CD4-positive, alpha-beta T cell treated with Interleukin-17A for 1 hour (primary cell): ENCODE measurements at places on chromosomes 13 and 19.

- no peak for DNase-seq
These were observed 72.6 kb downstream of the ELF1 start for GRCh38 chr13:40946485-40946884.

DNA sequence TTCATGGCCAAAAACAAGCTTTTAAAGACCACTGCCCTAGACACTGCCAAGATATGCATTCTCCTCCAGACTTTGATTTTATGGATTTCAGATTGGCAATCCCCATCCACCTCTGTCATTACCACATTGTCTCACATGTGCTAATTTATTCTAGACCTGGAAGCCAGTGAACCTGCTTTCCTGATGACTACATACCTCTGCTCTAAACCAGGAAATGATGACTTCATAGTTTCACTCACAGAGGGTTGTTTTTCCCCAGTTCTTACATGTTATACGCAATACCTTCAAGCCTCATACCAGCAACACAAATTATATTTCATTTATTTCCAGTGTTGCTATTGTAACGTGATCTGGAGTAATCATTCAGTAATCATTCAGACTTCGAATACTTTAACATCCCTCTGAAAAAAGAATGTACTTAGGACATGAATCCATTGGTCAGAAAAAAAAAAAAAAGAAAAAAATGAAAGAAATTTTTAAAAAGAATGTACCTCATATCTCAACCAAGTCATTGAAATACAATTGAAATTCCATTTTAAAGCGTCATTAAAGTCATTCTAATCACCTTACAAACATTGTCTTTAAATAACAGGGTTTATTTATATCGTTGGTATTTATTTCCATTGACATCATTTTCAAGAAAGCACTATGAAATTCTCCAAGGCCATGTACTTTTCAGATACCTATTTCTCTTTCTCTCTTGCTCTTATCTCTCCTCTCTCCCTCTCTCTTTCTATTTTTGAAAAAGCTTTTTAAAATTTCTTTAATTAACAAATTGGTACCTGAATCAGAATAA lies 33.4 kb upstream of the KLF5 start:
- DNase-seq = no peak

GRCh38 chr19:34319230-34319585 lies 45.8 kb upstream of the GPI start:
- DNase-seq = no peak

- DNase-seq = no peak
These were observed 244.8 kb upstream of the KLHL1 start for GRCh38 chr13:70353096-70353495.

DNA sequence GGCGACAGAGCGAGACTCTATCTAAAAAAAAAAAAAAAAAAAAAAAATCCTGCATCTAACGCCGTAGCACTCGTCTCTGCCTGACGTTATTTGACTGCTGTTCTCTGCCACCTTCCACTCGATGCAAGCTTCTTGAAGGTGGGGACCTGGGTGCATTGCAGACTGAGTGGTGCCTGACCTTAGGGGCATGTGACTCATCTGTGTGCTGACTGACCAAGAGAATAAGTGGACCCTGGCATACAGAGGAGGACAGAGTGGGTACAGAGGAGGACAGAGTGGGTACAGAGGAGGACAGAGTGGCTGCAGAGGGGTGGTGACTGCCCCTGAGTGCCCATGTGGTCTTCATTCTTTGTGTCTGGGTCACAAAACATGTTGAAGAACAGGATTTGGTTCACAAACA lies 7.6 kb downstream of the WTIP start:
- DNase-seq = no peak

GRCh38 chr19:41225238-41226052 lies 6.4 kb downstream of the AXL start:
- no peak for DNase-seq

- DNase-seq = no peak
These were observed 90.5 kb upstream of the RFC3 start for GRCh38 chr13:33727297-33728083.

DNA sequence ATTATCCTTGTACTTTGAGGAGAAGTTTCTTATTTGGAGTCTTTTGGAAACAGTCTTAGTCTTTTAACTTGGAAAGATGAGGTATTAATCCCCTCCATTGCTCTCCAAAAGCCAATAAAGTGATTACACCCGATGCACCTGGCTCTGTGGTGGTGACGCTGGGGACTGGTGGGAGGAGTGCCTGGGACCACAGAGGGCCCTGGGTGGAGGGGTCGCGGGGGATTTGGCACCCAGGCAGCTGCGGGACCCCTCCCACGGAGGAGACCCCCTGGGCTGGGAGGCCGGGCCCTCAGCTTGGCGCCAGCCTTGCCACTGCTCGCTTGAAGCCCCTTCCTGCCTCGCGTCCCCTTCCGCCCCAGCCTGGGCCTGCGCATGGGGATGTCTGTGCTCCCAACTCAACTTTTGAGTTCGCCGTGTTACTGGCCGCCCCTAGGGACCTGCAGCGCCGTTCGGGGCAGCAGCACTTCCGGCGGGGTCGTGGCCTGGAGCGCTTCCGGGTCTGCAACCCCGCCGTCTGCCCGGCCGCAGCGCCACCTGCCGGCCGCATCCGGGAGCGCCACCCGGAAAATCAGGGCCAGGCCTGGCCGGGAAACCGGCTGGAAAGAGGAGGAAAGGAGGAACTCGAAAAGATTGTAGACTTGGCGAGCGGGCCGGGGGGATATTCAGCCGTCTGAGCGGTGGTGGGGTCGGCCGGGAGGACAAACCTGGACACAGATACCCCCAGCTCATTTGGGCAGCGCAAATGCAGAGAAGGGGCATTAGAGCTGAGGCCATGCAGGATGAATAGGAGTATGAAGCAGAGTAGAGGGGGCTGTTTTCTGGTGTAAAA lies 8.4 kb downstream of the PEAK3 start:
- DNase-seq = peak; percentile 81

GRCh38 chr19:47699360-47699917 lies 13.8 kb upstream of the EHD2 start:
- peak; percentile 40 for DNase-seq

GRCh38 chr19:5369962-5370367 lies 29.4 kb upstream of the PTPRS start:
- DNase-seq = peak; percentile 1

GRCh38 chr13:97117388-97117910 lies 104.7 kb upstream of the MBNL2 start:
- no peak for DNase-seq

- no peak for DNase-seq
These were observed 17.3 kb upstream of the CLDN10 start for GRCh38 chr13:95535243-95535642.

DNA sequence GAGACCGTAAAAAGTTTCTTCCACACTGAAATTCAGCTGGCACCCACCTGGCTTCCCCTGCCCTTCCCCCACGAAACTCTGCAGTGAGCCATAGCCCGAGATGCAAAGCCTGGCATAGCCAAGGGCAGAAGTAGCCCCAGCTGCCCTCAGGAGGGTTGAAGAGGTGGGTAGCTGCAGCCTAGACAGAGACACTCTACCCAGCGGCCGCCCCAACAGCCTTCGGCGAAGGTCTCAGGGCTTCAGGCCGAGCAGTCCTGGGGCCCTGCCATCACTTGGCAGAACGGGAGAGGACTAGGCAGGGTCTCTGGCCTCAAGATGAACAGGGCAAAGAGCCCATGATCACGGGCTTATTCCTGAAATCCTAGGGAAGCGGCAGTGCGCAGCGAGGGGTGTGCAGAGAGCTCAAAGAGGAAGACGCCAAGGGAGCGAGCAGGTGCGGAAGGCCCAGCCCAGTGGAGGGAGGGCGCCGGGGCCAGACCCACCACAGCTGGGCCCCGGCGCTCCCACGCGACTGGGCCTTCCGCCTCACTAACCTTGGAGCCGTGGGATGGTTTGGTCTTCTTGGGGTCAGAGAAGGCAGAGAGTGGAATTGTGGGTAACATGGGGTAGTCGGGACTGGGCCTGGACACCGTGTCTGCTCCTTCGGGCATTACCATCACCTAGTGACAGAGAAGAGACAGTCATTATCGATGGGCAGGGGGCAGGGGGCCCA lies 53.2 kb downstream of the MLLT1 start:
- no peak for DNase-seq

DNA sequence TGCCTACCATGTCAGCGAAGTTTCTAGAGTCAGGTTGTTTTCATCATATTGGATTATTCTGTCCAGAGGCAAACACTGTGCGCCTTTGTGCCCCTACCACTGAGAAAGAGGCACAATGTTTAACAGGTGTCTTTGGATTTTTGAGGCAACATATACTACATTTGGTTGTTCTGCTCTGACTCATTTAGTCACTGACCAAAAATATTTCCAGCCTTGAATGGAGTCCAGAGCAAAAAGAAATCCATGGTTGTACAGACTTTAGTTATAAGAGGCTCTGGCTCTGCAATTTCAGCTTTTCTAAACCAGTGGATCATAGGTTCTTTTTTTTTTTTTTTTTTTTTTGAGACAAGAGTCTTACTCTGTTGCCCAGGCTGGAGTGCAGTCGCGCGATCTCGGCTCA lies 35.7 kb downstream of the LACC1 start:
- no peak for DNase-seq

DNA sequence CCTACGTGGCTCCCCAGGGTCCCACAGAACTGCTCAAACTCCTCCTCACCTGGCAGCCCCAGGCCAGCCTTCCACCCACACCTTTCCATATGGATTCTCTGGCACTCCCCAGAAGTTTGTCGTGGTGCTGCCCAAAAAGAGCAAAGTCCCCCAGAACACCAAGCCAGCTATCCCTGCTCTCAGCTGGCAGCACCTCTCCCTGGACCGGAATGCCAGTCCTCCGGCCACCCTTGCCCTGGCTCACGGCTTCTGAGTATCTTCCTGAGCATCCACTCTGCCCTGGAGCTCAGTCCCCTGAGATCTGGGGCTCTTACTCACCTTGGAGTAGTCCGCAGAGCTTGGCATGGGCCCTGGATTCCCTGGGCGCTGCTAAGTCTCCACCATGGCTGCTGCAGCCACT lies 166.5 kb upstream of the ZNF507 start:
- no peak for DNase-seq

DNA sequence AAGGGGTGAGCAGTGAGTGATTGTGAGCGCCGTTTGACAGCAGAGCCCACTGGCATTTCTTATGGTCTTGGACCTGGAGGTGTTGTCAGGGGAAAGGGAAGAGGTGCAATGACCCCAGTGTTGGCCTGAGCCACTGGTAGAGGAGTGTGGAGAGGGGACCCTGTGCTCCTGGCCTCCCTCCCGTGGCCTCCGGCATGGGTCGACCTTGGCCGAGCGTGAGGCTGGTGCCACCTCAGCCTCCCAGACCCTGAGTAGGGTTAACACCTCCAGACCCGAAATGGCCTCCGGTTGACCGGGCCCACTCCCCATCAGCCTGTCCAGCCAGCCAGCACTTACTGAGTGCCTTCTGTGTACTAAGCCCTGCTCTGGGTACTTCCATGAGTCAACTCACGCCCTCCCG lies 6.5 kb downstream of the TRAPPC5 start:
- no peak for DNase-seq

- DNase-seq = peak; percentile 85
These were observed 520 bp downstream of the ZNF787 start for GRCh38 chr19:56120371-56121179.

GRCh38 chr13:39789451-39789850 lies 134.0 kb downstream of the COG6 start:
- no peak for DNase-seq

- DNase-seq = no peak
These were observed 66.9 kb upstream of the DIAPH3 start for GRCh38 chr13:60230593-60230992.

DNA sequence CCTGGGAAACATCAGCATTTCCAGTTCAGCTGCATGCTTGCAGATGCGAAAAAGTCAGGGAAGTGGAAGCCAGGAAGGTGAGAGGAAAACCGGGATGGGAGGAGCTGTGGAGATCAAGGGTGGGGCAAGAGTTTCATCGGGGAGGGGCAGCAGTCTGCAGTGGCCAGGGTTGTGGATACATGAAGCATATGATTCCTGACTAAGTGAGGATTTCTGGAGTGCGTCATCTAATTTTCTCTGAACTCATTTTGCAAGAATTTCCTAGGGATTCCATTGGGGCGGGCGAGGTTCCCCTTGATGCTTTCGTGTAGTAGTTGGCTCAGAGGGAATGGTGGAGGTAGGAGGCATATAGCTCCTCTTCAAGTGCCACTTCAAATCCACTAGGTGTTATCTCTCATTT lies 344.1 kb upstream of the TMTC4 start:
- no peak for DNase-seq

DNA sequence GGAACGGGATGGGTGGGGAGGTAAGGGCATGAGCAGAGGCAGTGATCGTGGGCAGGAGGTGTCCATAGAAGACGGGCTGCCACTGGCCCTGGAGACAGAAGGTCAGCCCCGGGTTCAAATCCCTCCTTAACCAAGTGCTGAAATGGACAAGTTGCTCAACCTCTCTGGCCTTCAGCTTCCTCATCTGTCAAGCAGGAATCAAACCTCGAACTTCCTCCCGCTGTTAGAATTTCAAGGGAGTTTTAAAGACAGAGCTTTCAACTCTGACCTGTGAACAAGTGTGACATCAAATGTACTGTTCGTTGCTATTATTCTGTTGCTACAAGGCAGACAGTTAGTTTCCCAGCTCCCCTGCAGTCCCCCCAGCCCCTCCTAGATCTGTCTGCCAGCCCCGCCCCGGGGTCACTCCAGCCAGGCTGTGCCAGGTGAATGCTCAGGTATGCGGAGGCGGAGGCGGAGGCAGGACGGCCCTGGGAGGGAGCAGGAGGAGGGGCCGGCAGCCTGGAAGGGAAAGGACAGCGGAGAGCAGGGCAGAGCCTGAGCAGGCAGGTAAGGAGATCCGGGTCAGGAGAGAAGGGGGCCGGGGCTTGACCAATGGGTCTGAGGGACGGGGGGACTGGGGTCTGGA lies at the start of gene EPS8L1:
Gene EPS8L1 (plus strand): TSS at position 499 of the 628 bp plus-strand sequence. CDS start 576 bp downstream, outside the sequence.
- no peak for DNase-seq

- DNase-seq = no peak
These were observed at the start of gene RTBDN for GRCh38 chr19:12834566-12834943. RTBDN (minus strand) TSS chr19:12834579; CDS start chr19:12829979, 4,600 bp downstream.

DNA sequence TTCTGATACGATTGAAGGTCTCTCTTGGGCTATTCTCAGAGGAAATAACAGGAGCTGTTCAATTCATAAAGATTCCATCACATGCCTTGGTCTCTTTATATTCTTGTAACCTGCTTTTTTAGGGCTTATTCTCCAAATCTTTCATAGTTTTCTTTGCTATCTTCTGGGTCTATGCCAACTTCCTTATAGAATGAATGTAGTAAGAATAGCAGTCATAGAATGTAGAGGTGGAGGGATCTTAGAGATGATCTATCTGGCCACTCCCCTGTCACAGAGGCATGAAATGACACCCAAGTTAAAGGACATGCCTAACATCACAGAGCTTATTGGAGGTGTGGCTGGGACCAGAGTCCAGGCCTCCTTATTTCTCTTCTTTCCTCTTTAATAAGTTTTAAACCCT lies 13.2 kb downstream of the LCP1 start:
- DNase-seq = no peak
